Tibial artery (tissue), 4 donors: ENCODE measurements at places on chromosomes 7 and 10.

DNA sequence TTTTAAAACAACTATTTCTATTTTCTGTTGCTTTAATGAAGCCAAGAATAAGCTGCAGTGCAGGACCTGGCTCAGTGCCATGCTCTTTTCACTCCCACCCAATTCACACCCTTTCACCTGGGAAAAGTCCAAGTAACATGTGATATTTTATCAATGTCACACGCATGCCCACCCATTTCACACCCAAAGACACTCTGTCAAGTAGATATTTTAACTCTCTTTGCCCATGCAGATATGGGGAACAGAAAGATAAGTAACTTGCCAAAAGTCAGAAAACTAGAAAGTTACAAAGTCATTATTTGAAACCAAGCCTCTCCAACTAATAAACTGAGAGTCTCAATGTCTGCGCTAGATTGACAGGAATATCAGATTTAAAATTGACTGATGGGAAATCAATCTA, 706.7 kb upstream of the PHF14 start:
- H3K36me3 ChIP-seq = no peaks in the 10 kb centered on the region
- no peak overlapping the region for H3K4me3 ChIP-seq
- H3K27me3 ChIP-seq = no peaks in the 10 kb centered on the region
- no peak overlapping the region for H3K27ac ChIP-seq
- H3K4me1 ChIP-seq = peaks cover 3% of the 10 kb centered on the region
- DNase-seq = no peak

- H3K4me3 ChIP-seq = no peak overlapping the region
- H3K27me3 ChIP-seq = no peaks in the 10 kb centered on the region
- DNase-seq = no peak
- no peaks in the 10 kb centered on the region for H3K36me3 ChIP-seq
These were observed 120.6 kb upstream of the AGK start for GRCh38 chr7:141430455-141431139.

- no peaks in the 10 kb centered on the region for H3K27me3 ChIP-seq
- H3K36me3 ChIP-seq = no peaks in the 10 kb centered on the region
- DNase-seq = no peak
- H3K4me1 ChIP-seq = no peaks in the 10 kb centered on the region
These were observed 251.9 kb downstream of the EXOC4 start for GRCh38 chr7:133504825-133505224.

- peak overlapping the region; percentile 91 for H3K27ac ChIP-seq
- no peak for DNase-seq
- no peaks in the 10 kb centered on the region for H3K27me3 ChIP-seq
- peaks cover 87% of the 10 kb centered on the region for H3K4me1 ChIP-seq
These were observed 69.4 kb upstream of the COL13A1 start for GRCh38 chr10:69732147-69732825.

DNA sequence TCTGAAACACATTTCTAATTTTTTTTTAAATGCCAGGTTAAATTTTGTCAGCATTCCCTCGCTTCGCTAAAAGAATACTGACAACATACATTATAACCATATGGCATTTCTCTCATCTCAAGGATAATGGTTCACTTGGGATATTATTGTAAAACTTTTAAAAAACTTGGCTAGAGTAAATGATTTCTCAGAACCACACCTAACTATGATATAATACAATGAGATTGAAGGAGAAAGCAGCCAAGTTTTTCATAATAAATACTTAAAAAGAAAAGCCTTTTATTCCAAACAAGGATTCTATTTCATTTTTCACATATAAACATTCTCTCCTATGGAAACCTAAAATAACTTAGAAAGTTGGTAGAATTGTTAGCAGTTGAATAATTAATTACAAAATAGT, 413.9 kb downstream of the HGF start:
- no peak overlapping the region for H3K4me3 ChIP-seq
- DNase-seq = no peak
- H3K36me3 ChIP-seq = no peaks in the 10 kb centered on the region
- no peak overlapping the region for H3K27ac ChIP-seq

DNA sequence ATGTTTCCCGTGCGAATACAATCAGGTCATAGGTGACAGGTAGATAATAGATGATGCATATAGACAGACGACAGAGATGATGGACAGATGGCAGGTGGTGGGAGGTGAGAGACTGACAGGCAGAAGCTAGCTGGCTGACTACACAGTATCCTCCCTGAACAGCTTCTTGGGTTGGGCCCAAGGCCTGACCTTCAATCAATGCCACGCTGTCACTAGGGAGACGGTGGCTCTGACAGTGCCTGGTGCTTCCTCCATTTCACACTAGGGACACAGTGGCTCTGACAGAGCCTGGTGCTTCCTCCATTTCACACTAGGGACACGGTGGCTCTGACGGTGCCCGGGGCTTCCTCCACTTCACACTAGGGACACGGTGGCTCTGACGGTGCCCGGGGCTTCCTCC, 200.1 kb downstream of the DIP2C start:
- H3K27ac ChIP-seq = no peak overlapping the region
- H3K4me3 ChIP-seq = no peak overlapping the region
- no peaks in the 10 kb centered on the region for H3K27me3 ChIP-seq
- peak; percentile 25 for DNase-seq
- peaks cover 9% of the 10 kb centered on the region for H3K36me3 ChIP-seq

DNA sequence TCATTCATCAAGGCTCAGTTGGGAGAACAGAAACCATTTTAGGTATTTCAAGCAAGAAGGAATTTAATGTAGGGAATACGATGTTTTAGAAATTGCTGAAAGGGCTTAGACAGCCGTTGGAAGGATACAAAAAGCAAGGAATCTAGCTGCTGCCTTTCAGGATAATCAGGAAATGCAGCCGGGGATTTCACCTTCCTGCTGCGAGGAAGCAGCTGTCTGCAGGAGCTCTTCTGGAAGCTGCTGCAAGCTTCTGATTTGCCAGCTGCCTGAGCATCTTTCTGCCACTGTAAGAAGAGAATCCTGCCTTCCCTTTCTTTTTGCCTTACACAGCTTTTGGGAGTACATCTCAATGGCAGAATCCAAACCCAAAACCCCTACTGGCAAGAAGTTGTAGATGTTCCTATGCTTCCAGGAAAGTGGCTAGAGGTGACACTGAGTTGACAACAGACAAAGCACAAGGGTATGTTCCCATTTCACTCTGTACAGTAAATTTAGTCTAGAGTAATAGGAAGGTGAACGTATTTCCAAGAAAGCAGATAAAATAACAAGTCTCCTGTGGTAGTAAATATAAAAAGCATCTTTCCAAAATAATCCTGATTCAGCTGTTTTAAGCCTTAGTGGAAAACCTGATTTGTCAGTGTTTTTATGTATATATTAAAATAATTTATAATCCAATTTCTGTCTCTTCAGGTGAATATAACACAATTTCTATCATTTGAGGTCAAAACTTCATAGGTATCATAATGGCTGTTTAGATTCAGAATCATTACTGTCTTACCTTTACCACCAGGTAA, 148.4 kb upstream of the LRGUK start:
- no peaks in the 10 kb centered on the region for H3K4me1 ChIP-seq
- H3K27ac ChIP-seq = no peak overlapping the region
- no peaks in the 10 kb centered on the region for H3K27me3 ChIP-seq
- H3K4me3 ChIP-seq = no peak overlapping the region
- no peaks in the 10 kb centered on the region for H3K36me3 ChIP-seq

DNA sequence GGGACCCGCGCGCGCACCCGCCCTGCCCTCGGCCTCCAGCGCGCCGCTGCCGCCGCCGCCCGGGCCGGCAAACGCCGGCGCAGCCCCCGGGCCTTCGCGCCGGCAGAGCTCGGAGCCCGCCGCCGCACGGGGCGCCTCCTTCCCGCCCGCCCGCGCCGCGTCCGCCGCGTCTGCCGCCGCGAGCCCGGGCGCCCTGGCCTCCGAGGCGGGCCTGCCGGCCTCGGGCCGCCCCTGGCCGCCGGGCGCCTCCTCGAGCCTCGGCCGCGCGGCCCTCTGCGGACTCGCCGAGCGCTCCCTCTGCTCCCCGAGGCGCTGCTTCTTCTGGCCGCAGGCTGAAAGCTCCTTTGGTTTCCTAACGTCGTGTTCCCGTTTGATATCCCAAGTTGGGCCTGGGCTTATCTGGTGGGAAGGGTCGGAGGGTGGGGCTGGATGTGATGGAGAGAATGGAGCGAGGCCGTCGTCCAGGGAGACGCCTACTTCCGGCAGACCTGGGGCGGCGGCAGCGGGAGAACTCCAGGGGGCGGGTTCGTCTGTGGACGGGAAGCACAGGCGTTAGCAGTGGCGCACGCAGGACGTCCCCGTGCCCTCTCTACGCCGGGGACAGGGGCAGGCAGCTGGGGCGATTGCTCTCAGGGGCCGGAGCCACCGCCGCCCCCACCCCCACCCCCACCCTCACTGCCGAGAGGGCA, 221.0 kb downstream of the PHTF2 start:
- H3K27me3 ChIP-seq = no peaks in the 10 kb centered on the region
- peak overlapping the region; percentile 61 for H3K4me3 ChIP-seq
- peak overlapping the region; percentile 90 for H3K27ac ChIP-seq
- no peaks in the 10 kb centered on the region for H3K36me3 ChIP-seq
- no peaks in the 10 kb centered on the region for H3K4me1 ChIP-seq

DNA sequence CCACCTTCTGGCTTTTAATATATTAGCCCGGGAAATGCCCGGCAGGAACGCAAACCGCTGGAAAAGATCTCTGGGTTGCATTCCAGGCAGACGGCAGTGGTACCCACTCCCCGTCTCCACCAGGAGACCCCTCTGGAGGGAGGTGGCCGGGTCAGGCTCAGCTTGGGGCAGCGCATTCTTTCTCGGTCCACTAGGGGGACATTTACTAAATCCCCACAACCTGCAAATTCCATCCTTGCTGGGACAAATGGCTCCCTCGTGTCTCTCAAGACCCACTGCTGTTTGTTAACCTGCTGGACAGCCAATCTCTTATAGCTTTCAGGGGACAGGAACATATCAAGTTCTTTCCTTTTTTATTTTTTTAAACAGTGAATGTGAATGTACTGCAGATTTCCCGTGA, 45.8 kb upstream of the CARD11 start:
- H3K4me3 ChIP-seq = no peak overlapping the region
- no peak overlapping the region for H3K27ac ChIP-seq
- no peaks in the 10 kb centered on the region for H3K27me3 ChIP-seq
- no peak for DNase-seq

- no peaks in the 10 kb centered on the region for H3K27me3 ChIP-seq
- H3K36me3 ChIP-seq = no peaks in the 10 kb centered on the region
- no peak overlapping the region for H3K4me3 ChIP-seq
- no peak overlapping the region for H3K27ac ChIP-seq
- DNase-seq = no peak
- H3K4me1 ChIP-seq = no peaks in the 10 kb centered on the region
These were observed 130.1 kb downstream of the CREB5 start for GRCh38 chr7:28542410-28542809.

DNA sequence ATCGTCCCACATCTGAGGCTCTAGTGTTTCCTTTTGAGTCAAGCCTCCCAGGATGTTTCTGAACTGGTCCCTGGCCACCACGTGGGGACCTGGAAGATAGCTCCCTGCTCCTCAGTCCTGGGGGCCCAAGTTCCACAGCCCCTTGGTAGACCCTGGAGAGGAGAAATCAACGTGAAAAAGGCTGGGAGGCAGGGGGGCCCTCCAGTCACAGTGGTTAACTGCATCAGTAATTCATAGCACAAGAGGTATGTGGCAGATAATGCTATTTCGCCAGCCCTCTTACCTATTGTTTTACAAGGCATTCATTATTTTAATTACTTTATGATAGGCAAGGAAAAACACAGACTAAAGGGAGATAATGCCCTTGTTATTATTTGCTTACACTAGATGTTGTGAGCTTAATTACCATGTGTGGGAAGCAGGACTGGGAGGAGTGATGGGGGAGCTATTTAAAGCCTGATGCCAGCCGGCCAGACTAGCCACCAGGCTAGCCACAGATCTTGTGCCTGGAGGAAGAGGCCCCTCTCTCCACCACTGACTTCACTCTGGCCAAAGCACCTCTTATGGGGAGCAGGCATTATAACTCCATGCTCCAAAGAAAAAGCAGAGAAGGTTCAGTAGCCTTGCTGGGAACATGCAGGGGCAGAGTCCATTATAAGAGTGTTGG, 230.7 kb downstream of the KCNMA1 start:
- DNase-seq = no peak
- H3K4me3 ChIP-seq = no peak overlapping the region
- peak overlapping the region; percentile 65 for H3K27ac ChIP-seq
- H3K4me1 ChIP-seq = no peaks in the 10 kb centered on the region

GRCh38 chr10:102770792-102771191, 27.0 kb downstream of the WBP1L start:
- H3K27ac ChIP-seq = peak overlapping the region; percentile 20
- H3K4me3 ChIP-seq = no peak overlapping the region
- no peak for DNase-seq
- no peaks in the 10 kb centered on the region for H3K27me3 ChIP-seq
- peaks cover 62% of the 10 kb centered on the region for H3K4me1 ChIP-seq
- H3K36me3 ChIP-seq = no peaks in the 10 kb centered on the region

GRCh38 chr10:50874723-50875122, 10.7 kb downstream of the A1CF start:
- H3K27me3 ChIP-seq = no peaks in the 10 kb centered on the region
- H3K36me3 ChIP-seq = no peaks in the 10 kb centered on the region
- no peak for DNase-seq
- no peak overlapping the region for H3K4me3 ChIP-seq

DNA sequence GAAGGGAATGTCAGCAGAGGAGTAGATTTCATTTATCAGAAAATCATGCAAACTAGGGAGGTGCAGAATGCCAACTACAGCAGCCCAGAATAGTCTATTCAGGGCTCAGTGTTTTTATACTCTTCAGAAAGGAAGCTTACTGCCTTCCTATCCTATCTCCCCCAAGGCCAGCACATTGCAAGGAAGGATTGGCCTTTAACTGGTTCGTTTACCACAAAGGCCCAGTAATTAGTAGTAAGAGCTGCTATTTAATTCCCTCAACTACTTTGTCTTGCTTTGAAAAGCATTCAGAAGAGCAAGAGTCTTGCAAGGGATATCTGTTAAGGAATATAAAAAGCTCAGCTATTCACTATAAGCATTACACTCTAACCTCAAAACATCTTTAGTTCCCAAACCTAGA, 86.4 kb upstream of the RNF148 start:
- no peak overlapping the region for H3K4me3 ChIP-seq
- H3K4me1 ChIP-seq = no peaks in the 10 kb centered on the region
- no peaks in the 10 kb centered on the region for H3K27me3 ChIP-seq
- DNase-seq = no peak

DNA sequence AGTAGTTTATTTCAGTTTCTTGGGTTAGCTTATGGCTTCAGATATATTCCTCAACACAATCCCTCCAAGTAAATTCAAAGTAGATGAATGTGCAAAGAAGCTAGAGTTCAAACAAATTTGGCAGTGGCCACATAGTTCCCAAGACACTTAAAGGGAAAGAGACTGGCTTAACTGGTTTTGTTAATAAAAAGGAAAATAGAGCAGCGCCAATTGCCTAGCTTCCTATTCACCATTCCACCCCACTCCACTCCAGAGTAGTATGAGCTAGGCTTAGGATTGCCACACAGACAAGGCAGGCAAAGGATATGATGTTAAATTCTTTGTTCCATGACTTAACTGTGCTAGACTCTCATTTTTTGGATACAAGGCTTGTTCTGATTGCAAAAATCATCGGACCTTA, 2.0 kb downstream of the XRCC2 start:
- DNase-seq = no peak
- H3K27me3 ChIP-seq = no peaks in the 10 kb centered on the region
- H3K27ac ChIP-seq = no peak overlapping the region
- no peaks in the 10 kb centered on the region for H3K36me3 ChIP-seq
- H3K4me1 ChIP-seq = peaks cover 7% of the 10 kb centered on the region

GRCh38 chr10:124529661-124530214, 68.1 kb downstream of the LHPP start:
- no peak overlapping the region for H3K4me3 ChIP-seq
- peaks cover 5% of the 10 kb centered on the region for H3K4me1 ChIP-seq
- H3K27ac ChIP-seq = no peak overlapping the region
- no peaks in the 10 kb centered on the region for H3K27me3 ChIP-seq

- no peaks in the 10 kb centered on the region for H3K27me3 ChIP-seq
- H3K36me3 ChIP-seq = peaks cover 8% of the 10 kb centered on the region
- no peak overlapping the region for H3K27ac ChIP-seq
- no peak overlapping the region for H3K4me3 ChIP-seq
- H3K4me1 ChIP-seq = peaks cover 12% of the 10 kb centered on the region
These were observed 177.5 kb downstream of the WNT2 start for GRCh38 chr7:117145333-117145732.
